D721Med (cell line): ENCODE measurements at places on chromosomes 7 and 10.

- DNase-seq = no peak
These were observed 51.3 kb upstream of the SEPTIN7 start for GRCh38 chr7:35749556-35749955.

DNA sequence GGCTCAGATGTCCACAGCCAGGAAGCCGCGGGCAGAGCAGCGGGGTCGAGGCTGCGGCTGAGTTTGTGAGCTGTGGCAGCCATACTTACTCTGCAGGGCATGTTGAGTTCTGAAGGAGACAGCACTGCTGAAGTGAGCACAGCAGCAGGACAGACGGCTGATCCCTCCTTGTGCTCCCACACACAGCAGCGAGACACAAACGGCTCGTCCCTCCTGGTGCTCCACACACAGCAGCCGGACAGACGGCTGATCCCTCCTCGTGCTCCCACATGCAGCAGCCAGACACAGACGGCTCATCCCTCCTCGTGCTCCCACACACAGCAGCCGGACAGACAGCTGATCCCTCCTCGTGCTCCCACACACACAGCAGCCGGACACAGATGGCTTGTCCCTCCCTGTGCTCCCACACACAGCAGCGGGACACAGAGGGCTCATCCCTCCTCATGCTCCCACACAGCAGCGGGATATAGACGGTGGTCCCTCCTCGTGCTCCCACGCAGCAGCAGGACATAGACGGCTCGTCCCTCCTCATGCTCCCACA lies 305.1 kb downstream of the PTPRN2 start:
- no peak for DNase-seq

- DNase-seq = no peak
These were observed 72.1 kb downstream of the PKD1L1 start for GRCh38 chr7:47875998-47876744.

DNA sequence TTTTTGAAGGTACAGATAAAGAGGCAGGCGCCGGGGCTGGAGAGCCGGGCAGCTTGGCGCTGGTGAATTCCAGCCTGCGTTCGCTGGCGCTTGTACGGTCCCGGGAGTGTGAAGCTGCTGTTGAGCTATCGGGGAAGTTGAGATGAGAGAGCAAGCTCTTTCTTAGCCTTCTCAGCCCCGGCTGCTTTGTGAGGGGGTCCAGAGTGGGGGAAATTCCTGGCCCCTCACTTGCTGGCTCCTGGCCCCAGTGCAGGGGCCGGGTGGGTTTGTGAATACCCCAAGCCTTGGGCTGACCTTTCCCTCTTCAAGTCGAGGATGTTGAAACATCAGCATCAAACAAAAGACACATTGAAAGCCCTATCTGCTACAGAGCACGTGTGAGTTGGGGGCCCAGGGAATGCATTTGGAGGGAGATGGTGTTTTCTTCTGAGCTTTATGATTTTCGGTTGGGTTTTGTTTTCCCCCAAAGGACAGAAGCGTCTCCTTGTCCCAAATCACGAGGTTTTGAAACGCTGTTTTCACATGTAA lies 2.7 kb downstream of the ZMIZ1 start:
- DNase-seq = no peak

DNA sequence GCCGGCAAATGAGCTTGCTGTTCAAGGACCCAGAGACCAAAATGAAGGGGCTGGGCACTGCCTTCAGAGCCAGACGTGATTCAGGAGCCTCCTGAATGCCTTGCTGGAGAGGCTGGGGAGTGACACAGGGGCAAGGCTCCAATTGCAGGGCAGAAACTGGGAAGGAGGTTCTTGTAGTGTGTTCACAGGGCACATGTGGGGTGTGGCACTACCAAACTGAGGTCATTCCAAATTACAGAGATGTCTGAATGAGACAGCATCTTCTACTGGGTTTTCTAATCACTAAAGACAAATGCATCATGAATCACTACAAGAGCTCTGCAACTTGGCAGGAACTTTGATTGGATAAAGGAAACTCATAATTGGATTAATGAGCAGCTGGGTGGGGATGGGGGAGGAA lies 17.8 kb downstream of the CRTAC1 start:
- DNase-seq = no peak

DNA sequence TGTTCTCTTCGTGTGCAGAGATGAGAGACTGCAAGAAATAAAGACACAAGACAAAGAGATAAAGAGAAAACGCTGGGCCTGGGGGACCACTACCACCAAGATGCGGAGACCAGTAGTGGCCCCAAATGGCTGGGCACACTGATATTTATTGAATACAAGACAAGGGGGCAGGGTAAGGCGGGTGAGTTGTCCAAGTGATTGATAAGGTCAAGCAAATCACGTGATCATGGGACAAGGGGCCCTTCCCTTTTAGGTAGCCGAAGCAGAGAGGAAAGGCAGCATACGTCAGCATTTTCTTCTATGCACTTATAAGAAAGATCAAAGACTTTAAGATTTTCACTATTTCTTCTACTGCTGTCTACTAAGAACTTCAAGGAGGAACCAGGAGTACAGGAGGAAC lies 762.1 kb downstream of the TNS3 start:
- DNase-seq = no peak

DNA sequence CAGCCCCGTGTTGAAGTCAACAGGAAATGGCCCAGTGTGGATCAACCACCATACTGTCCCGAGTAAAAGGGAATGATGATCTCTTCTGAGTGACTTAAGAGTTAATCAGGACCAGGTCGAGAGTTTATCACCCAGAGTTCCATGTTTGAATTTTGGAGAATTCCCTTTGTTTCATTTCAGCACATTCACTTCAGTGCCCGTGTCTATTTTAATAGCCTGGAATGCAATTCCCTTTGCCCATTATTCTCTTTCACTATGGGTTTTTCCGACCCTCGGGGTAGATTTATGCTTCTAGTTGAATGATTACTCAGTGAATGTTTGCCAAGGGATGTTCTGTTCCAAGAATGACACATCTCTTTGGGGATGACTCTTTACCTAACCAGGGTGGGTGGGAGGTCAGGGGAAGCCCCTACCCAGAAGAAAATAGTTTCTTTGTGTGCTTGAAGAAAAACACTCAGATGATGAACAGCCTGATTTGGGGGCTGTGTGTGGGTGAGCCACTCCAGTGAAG lies 594.9 kb downstream of the INHBA start:
- no peak for DNase-seq

GRCh38 chr10:126628746-126629145 lies 41.7 kb downstream of the C10orf90 start:
- DNase-seq = no peak

DNA sequence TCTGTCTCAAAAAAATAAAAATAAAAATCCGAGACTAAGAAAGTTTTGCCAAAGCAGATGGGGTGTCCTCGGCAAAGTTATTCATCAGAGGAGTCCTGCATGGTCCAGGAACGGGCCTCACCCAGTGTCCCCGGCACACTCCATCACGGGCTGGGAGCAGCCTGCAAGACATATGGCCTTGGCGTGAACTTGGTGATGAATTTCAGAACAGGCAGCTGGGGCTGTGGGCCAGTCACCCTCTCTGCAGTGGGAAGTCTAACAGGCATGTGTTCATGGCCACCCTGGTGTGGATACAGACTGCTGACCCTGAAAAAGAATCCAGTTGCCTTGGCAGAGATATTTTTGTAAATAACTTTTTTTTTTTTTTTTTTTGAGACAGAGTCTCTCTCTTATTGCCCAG lies 34.7 kb downstream of the NPTX2 start:
- no peak for DNase-seq

DNA sequence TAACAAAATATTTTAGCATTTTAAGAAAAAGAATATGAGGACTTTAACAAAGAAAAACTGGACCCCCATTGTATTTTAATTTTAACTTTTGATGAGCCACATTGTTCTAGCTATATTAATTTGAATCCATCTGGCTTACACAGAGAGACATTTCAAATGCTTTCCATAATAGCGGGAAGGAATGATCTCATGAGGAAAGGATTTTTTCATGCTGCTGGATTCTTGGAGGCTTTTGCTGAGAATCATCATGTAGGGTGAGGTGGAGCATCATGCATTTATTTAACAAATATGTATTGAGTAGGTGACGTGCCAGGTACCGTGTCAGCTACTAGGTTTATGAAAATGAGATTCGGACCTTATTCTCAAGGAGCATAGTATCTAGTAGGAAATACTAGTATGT lies 1006.3 kb downstream of the SORCS1 start:
- no peak for DNase-seq

DNA sequence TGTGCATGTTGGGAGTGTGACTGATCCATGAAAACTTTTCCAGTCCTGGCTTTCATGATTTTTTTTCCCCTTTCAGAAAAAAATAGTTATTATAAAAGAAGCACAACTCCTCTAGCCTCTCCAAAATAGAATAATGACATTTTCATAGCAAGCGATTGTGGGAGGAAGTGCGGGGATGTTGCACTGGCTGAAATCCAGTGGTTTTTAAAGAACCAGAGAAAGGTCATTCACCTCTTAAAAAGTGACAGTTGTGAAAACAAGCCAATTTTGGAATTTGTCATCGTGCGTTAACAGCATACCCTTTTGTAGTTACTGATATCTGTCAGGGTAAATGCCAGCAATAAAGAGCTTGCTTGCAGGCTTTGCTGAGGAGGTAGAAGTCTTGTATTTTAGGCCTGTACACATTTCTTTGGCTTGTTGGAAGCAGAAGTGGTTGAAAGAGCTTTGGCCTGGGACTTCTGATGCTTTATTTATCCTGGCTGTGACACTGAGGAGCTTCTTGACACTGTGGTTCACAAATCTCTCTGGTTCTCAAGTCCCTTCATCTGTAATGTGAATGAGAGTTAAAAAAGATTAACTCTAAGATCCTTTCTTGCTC lies 545.9 kb downstream of the REEP3 start:
- no peak for DNase-seq

DNA sequence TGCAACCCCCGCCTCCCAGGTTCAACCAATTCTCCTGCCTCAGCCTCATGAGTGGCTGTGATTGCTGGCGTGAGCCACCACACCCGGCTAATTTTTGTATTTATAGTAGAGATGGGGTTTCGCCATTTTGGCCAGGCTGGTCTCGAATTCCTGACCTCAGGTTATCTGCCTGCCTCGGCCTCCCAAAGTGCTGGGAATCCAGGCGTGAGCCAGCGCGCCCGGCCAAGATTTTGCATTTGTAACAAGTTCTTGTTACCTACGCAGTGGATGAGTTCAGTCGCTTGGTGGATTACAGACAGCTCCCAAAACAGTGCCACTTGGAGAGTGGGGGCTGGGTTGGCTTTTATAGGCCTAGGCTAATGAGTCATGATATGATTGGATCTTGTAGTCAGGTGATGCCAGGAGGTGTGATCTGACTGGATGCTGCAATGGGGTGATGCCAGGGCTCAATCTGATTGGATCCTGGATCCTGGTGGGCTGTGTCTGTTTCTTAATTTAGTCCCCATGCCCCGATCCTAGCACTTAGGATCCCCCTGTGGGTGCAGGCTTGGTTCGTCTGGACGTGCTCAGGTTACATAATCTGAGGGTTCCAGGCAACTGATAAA lies 20.3 kb downstream of the SBDS start:
- no peak for DNase-seq
